ENCODE measurements at places on chromosomes 1 and 21. TPM values are rescaled to one million over a fixed set of nuclear protein-coding genes. Genes with fewer than 3 reads are reported as not detected.
A peak's percentile ranks its signal among the peaks of the same experiment; 100 is the strongest.

The TINAGL1 gene
- total RNA-seq = not detected

The FCRL6 gene
- 7.3 TPM for total RNA-seq

The TBX19 gene
- 2.6 TPM for total RNA-seq

DNA sequence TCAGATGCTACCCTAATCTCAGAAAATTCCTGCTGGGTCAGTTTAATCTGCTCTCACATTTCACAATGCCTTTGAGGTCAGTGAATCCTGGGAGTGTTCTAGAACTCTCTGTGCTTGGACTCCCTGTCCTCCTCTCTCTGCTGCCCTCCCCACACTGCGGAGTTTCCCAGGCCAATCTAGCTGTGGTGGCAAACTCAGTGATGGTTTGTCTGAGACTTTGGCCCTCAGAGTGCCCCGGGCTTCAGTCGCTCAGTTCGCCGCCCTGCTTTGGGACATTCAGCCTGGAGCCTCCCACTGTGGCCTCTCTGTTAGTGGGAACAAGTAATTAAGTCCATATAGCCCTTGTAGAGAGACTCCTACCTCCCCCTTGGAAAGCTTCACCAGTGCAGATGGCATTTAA lies 7.1 kb downstream of the C1orf226 start:
- no peak for DNase-seq

GRCh38 chr1:170049176-170049800 lies 25.2 kb downstream of the KIFAP3 start:
- no peak for DNase-seq

The NHLH1 gene
- total RNA-seq = 0.33 TPM

The NR5A2 gene
- total RNA-seq = not detected

- no peak for DNase-seq
Observed at GRCh38 chr1:88333086-88333695, 350.9 kb upstream of the PKN2 start.

DNA sequence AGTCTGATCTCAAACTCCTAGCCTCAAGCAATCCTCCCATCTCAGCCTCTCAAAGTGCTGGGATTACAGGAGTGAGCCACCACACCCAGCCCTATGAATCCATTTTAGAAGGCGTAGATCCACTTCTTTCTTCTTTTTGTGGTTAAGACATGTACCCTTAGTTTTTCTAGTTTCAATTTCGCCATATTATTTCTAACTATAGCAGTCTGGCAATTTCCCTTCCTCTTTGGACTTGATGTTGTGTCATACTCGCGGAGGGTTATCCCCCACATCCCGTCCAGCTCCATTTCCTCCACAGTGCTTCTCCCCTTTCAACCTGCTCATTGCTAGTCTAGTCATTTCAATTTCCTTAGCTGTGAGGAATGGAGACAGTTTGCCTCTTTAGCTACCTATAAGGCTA lies 5.2 kb upstream of the LRRC8D start:
- DNase-seq = no peak

DNA sequence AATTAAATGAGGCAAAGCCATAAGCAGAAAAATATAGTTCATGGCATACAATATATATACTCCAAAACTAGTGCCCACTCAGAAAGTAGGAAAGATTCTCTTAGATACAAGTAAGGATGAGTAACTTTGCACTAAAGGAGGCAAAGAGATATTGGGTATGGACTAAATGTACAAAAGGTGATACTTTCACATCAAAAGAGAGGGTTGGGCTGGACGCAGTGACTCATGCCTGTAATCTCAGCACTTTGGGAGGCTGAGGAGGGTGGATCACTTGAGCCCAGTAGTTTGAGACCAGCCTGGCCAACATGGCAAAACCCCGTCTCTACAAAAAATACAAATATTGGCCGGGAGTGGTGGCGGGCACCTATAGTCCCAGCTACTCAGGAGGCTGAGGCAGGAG lies 6.7 kb downstream of the KYAT3 start:
- DNase-seq = no peak

GRCh38 chr21:45514311-45515021 lies 27.8 kb downstream of the SLC19A1 start:
- DNase-seq = no peak

The KRTAP11-1 gene
- total RNA-seq = not detected

- DNase-seq = no peak
Observed at GRCh38 chr1:44919400-44919799, 67.0 kb downstream of the EIF2B3 start.

The RNF207 gene
- 3.8 TPM for total RNA-seq

- DNase-seq = no peak
Observed at GRCh38 chr1:186066411-186066810, 308.6 kb downstream of the TPR start.

GRCh38 chr1:103256490-103256889 lies 148.2 kb upstream of the COL11A1 start:
- DNase-seq = no peak

The ID3 gene
- 44.0 TPM for total RNA-seq

GRCh38 chr1:38667626-38668025 lies 191.9 kb downstream of the RRAGC start:
- no peak for DNase-seq

The ADCY10 gene
- 0.42 TPM for total RNA-seq

- no peak for DNase-seq
Observed at GRCh38 chr1:24155011-24155782, 12.3 kb upstream of the IL22RA1 start.

The FOXD2 gene
- 0.50 TPM for total RNA-seq

The CLK2 gene
- total RNA-seq = 112 TPM

The SLC35F3 gene
- 36.4 TPM for total RNA-seq

DNA sequence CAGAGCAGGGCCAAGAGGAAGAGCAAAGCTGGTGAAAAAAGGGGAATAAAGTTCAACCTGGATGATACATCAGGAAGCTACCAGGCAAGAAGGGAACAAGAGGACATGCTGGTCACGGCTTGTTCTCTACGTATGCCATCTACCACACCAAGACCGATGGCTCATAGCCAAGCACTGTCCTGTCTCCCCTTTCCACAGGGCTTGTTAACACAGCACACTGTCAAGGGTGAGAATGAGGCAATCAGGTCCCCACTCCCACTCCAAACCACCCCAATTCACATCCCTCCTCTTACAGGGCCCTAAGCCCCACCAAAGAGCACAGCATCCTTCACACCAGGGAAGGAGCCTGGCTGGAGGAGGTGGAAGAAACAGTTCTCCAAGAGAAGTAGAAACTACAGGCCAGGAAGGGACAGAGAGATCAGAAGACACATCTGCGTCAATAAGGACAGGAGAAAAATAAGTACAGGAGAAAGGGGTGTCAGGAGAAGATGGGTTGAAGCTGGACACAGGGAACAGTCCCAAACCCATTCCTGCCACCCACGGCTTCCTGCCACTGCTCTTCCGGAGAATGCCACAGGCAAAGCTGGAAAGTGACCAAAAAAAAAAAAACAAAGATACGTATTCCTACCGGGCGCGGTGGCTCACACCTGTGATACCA lies 923 bp upstream of the SHC1 start:
- no peak for DNase-seq

- no peak for DNase-seq
Observed at GRCh38 chr1:225979421-225979820, 19.7 kb downstream of the SDE2 start.

- DNase-seq = peak; percentile 50
Observed at GRCh38 chr1:167713330-167714081, 8.3 kb upstream of the MPZL1 start.

The COL9A2 gene
- total RNA-seq = 6.0 TPM

The NPR1 gene
- not detected for total RNA-seq

DNA sequence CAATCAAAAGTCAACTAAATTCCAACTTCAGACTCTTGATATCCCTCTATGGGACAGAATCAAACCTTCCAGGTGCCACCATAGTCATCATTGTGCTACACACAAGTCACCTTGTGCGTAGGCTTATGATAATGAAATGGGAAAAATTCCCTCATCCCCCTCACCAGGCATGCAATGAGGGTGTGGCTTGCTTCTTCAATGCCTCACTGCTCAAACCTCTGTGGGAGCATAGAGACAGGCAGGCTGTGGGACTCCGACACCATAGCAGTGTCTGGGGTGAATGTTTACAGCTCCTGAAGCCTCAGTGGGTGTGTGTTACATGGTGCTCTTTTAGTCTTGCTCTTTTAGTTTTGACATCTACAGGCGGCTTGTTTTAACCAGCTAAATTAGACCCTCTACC lies 42.4 kb downstream of the ZNF697 start:
- no peak for DNase-seq

The RGS16 gene
- total RNA-seq = 1.4 TPM

The TSPAN1 gene
- total RNA-seq = not detected

The EPHX1 gene
- 2.3 TPM for total RNA-seq

Data from activated naive CD8-positive, alpha-beta T cell treated with anti-CD3 and anti-CD28 coated beads, Interleukin-2, amount 10 ng/mL, durations not matched to agents 7 days and 5 days (primary cell).